A172 (cell line): ENCODE measurements at places on chromosomes 2 and 18. TPM values are rescaled to one million over a fixed set of nuclear protein-coding genes. Genes with fewer than 3 reads are reported as not detected.

NEU4 gene
- total RNA-seq: 0.22 TPM in 1 of 2 replicates, not detected in the other

RGPD3 gene
- total RNA-seq: 0.21 and 0.36 TPM in 2 replicates

MC5R gene
- total RNA-seq: 6.7 and 7.5 TPM in 2 replicates

FAHD2A gene
- 43.5 and 55.3 TPM in 2 replicates for total RNA-seq

C18orf54 gene
- total RNA-seq: 4.8 and 5.7 TPM in 2 replicates

KLHL41 gene
- total RNA-seq: 0.19 TPM in 1 of 2 replicates, not detected in the other

DYNAP gene
- total RNA-seq: not detected in 2 replicates

FKBP1B gene
- 5.2 and 10.8 TPM in 2 replicates for total RNA-seq

ITGA4 gene
- total RNA-seq: 17.8 and 23.5 TPM in 2 replicates

RAB17 gene
- 1.6 and 4.1 TPM in 2 replicates for total RNA-seq

CLASP1 gene
- 36.6 and 40.6 TPM in 2 replicates for total RNA-seq

LDLRAD4 gene
- total RNA-seq: 5.7 and 8.9 TPM in 2 replicates

PER2 gene
- total RNA-seq: 1.4 and 1.6 TPM in 2 replicates

UGT1A5 gene
- not detected in 2 replicates for total RNA-seq

COL3A1 gene
- total RNA-seq: 563 and 691 TPM in 2 replicates
